ENCODE measurements at places on chromosomes 12 and 14.

GRCh38 chr12:116116650-116117424 is 160.7 kb downstream of the MED13L start:
- DNase-seq: no peak

GRCh38 chr12:3962631-3963483 is 89.7 kb upstream of the PARP11 start:
- peak; percentile 82 for DNase-seq

DNA sequence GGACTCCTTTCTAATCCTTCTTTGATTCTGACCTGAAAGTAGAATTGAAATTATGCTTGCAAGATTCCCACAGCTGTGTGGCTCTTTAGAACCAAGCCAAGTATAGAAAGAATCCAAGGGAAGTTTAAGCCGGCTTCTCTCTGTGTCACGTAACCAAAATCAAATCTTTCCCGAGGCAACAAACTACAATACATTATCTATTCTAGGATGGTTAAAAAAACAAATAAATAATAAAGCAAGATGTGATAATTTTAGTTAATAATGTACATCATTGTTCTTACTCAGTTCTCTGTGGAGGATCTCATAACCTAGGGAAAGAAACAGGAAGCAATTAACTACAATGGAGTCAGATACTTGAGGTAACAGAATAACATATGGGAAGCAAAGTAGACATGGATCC is 78.1 kb upstream of the ST8SIA1 start:
- DNase-seq: no peak

DNA sequence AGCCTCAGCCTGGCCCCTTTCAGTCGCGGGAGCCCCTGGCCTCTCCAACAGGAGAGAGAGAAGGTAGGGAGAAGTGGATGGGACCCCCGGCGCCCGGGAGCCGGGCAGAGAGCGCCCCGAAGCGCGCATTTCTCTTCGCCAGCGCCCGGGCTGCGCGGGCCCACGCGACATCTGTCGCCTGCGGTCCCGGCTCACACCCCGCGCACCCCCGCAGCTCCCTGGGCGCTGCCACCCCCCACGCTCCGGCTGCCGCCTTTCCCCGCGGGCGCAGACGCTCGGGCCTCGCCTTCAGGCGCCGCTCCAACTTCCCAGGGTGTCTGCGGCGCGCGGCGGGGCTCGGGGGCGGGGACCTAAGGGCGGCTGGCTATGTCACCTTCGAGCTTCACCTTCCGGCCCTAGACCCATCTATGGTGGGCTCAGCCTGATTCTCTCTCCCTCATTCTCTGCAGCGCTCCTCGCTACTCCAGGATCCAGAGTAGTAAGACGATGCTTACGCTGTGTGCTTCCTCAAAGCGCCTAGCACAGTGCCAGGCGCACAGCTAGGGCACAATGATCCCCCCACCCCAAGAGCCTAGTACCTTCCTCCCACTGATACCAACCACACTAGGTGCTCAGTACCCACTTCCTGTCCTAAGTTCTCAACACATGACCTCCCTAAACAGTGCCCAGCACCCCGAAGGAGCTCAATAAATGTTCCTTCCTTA is 1.6 kb downstream of the HRK start:
- DNase-seq: no peak

DNA sequence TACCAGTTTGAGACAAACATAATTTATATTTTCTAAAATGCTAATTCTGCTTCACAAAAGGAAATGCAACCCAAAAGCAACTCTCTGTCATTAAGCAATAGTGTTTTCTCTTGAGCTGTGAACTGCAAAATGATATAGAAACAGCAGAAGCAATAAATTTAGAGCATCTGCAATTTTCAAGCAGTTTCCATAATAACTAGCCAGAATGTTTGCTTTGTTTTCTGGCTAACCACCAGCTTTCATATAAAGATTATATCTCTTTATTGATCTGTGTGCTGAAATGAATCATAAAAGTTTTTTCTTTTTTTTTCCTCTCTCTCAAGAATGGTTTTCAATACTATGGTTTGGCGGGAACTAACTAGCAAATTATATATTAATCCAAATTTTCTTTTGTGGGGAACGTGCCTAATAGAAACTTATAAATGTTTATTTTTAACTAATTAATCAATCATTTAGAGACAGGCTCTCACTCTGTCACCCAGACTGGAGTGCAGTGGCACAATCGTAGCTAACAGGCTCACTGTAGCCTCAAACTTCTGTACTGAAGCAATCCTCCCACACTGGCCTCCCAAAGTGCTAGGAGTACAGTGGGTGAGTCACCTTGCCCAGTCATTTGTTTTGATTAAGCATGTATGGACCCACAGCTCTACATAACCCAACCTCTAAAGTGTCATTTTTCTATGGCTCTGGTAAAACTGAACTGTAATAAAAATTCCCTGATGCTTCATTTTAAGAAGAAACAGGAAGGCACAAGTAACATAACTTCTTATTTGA is 830.1 kb upstream of the MGAT4C start:
- no peak for DNase-seq

DNA sequence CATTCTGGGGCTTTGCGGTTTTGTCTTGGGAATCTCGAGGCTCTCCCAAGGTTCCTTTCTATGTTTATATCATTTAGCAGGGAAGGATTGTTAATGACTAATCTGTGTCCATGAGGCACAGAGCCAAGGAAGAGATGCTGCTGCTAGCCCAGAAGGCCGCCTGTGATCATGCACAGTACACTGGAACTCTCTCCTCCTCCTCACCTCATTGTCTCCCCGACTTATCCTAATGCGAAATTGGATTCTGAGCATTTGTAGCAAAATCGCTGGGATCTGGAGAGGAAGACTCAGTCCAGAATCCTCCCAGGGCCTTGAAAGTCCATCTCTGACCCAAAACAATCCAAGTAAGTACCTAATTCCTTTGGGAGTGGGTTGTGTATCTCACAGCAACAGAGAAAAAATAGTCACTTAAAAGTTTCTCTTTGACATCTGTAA is at the start of gene NR1H4:
TSS of gene NR1H4 (plus strand) at position 151 of the 435 bp plus-strand sequence. CDS start 19,458 bp downstream, outside the sequence.
- no peak for DNase-seq

- peak; percentile 36 for DNase-seq
Measured at GRCh38 chr12:6450869-6451347, 934 bp upstream of the TAPBPL start.

DNA sequence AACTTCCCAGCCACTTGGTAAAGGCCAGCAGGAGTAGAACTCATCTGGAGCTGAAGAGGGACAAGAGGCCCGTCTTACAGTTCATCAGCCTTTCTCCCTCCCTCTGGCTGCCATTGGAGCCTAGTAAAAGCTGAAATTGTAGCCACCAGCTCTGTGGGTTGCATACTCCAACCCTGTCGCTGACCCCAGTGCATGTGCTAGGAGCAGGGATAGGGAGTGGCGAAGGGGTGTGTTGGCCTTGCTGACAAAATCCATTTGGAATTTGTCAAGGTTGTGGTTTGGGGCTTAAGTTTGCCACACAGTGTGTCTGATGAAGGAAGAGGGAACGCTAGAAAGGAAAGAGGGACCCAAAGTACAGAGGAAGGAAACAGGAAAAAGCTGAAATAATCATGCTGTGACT is 4.0 kb upstream of the ARF3 start:
- no peak for DNase-seq

- DNase-seq: no peak
Measured at GRCh38 chr12:21925296-21925913, 15.8 kb downstream of the ABCC9 start.

GRCh38 chr14:70708717-70709570 is 67.2 kb downstream of the TTC9 start:
- DNase-seq: no peak

GRCh38 chr14:56543436-56543835 is 36.2 kb upstream of the TMEM260 start:
- no peak for DNase-seq

DNA sequence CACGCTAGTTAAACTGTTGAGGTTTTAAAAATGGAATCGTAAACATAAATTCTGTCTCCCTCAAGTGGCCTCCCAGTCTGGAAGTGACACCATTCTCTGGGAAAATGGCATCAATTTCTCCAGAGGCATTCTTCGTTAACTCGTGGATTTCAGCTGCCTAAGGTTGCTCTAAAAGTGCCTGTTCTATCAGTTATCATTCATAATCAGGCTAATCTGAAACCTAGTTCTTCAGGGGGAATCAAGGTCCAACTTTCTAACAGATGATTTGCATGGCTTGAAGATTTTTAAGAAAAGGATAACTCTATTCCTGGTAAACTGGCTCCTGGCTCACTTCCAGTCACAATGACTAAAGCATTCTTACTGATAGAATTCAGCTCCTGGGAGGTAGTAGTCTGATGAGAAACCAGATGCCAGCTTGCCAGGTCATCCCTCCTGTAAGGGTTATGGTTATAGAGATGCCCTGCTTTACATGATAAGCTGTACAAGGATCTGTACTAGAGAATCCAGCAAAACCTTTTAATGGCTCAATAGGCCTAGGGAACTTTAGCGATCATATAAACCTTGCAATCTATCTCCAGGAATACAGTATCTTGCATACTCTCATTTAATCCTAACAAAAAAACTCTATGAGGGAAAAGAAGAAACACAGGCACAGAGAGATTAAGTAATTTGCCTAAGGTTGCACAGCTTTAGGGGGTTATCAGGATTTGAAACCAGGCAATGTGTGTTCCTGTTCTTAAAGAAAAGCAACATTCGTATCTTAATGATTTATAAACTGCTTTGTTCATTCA is 1.5 kb downstream of the L3HYPDH start:
- DNase-seq: peak; percentile 90

DNA sequence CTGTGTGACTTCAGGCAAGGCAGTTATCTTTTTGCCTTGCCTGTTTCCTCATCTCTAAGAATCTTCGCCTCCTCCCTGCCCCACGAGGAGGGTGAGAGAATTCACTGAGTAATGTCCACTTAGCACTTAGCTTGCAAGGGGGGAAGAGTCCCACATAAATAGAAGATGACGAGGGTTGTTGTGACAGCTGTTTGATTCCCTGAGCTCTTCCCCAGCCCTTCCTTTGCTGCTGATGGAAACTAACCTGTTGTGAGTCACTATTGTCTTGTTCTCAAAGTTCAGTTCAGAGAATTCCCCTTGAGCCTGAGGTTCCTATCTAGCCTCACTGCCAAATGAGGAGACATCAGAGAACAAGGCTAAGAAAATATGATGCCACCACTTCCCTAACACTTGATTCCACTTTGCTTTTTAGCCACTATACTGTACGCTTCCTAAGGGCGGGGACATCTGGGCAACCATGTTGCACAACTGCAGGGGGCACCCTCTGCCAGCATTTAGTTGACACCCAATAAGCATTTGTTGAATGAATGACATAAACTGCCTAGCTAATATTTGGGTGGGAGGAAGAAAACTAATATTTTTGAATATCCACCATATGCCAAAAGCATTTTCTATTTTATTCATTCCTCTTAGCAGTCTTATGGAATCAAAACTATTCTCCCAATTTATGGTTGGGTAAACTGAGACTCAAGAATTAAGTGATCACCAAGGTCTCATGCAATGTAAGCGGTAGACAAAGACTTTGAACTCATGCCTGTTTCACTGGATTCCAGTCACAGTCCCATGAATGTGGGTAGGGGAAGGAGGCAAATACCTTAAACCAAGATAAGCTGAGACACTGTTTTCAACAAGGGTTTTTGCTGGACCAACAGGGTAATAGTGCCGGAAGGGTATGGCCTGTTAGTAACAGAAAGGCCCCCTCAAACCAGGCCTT is 77.6 kb downstream of the ZFP36L1 start:
- peak; percentile 17 for DNase-seq

GRCh38 chr12:1630133-1630826 is 1.2 kb downstream of the WNT5B start:
- DNase-seq: no peak

DNA sequence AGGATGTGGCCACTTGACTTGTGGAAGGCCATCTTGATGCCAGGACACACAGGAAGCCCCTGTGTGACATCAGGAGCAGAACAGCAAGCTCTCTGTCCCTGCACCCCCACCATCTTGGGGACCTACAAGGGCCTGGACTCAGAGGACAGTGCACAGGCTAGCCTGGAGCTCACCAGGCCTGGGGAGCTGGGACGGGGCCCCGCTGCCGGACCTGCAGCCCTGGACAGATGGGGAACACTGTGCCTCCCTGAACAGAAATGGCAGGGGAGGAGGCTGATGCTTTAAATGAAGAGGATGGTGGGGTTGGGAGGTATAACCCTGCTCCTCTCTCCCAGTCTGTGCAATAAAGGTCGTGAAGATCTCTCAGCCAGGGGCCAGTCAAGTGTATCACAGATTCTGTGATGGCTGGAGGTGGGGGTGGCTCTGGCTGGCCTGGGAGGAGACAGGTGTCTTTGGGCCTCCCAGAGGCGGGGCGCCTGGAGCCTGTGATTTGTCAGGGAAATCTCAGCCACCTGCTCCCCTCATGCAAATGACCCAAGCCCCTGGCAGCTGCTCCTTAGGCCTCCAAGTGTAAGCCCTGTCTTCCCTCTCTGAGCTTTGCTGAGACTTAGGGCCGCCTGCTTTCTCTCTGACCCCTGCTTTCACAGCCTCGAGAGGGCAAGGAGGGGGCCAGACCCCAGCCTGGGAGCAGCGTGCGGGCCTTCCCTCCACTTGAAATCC is 1.1 kb upstream of the GNB3 start:
- no peak for DNase-seq

- no peak for DNase-seq
Measured at GRCh38 chr12:69131077-69131476, 108.3 kb upstream of the CPSF6 start.
